ENCODE measurements at places on chromosomes 6 and 20. TPM values are rescaled to one million over a fixed set of nuclear protein-coding genes. Genes with fewer than 3 reads are reported as not detected.

Gene SYCP2L
- 8.7 TPM for total RNA-seq

Gene CCN2
- 39.1 TPM for total RNA-seq

Gene ZSCAN31
- total RNA-seq, result 29.0 TPM

Gene OPRM1
- total RNA-seq, result 1.1 TPM

Gene VSTM2L
- 40.2 TPM for total RNA-seq

Gene ACSS1
- 184 TPM for total RNA-seq

Gene ID4
- 130 TPM for total RNA-seq

Gene THBD
- total RNA-seq, result 22.4 TPM

Gene GINS1
- total RNA-seq, result 23.7 TPM

Gene TAGAP
- total RNA-seq, result 1.1 TPM

Gene SLC32A1
- total RNA-seq, result 0.25 TPM

Gene GSTA3
- 28.7 TPM for total RNA-seq

Gene GRIK2
- 23.5 TPM for total RNA-seq

Gene FRMD1
- total RNA-seq, result 13.5 TPM

Gene MUC21
- total RNA-seq, result not detected

Gene MOG
- 0.19 TPM for total RNA-seq

Gene OR2B6
- total RNA-seq, result 1.0 TPM

Gene C6orf118
- total RNA-seq, result 5.6 TPM

Gene FAM83B
- total RNA-seq, result 1.3 TPM

Gene C6orf132
- total RNA-seq, result 1.3 TPM

Gene CGAS
- 1.9 TPM for total RNA-seq

Gene RIN2
- 16.0 TPM for total RNA-seq

Gene BCAS4
- 10.8 TPM for total RNA-seq

Gene MEI4
- 6.3 TPM for total RNA-seq

Gene TINAG
- not detected for total RNA-seq

Gene OPRL1
- 7.7 TPM for total RNA-seq

Gene CPXM1
- total RNA-seq, result 3.5 TPM

Gene TMEM217
- total RNA-seq, result 13.3 TPM

Gene VWA7
- 3.1 TPM for total RNA-seq

Gene PTCHD4
- total RNA-seq, result 0.68 TPM

Gene APOM
- total RNA-seq, result 9.8 TPM

Gene ILRUN
- 91.2 TPM for total RNA-seq

Gene ADGRF1
- 2.4 TPM for total RNA-seq

Gene HLA-DPA1
- 26.5 TPM for total RNA-seq

Gene TFAP2C
- 1.3 TPM for total RNA-seq

Gene SLA2
- 0.87 TPM for total RNA-seq

Gene LAMA5
- total RNA-seq, result 121 TPM

Gene CTAGE9
- total RNA-seq, result 3.7 TPM

Gene GPSM3
- total RNA-seq, result 7.7 TPM

Gene CD164
- 232 TPM for total RNA-seq

Gene FAM83C
- 0.39 TPM for total RNA-seq

Gene ERVFRD-1
- total RNA-seq, result not detected

Gene MCM8
- 19.9 TPM for total RNA-seq

Gene ZHX3
- 35.1 TPM for total RNA-seq

Gene COX4I2
- 6.0 TPM for total RNA-seq

Gene CASP8AP2
- 18.3 TPM for total RNA-seq
